ENCODE measurements at places on chromosomes 13 and 19. TPM values are rescaled to one million over a fixed set of nuclear protein-coding genes. Genes with fewer than 3 reads are reported as not detected.

THAP8 gene
- 0.50 TPM for total RNA-seq

FAM216B gene
- total RNA-seq, result not detected

SMIM44 gene
- total RNA-seq, result not detected

ZNF541 gene
- total RNA-seq, result 0.13 TPM

ZFP28 gene
- total RNA-seq, result 9.4 TPM

CYP2S1 gene
- 0.62 TPM for total RNA-seq

KCTD4 gene
- total RNA-seq, result 0.13 TPM
